ENCODE measurements at places on chromosomes 2 and 18.

GRCh38 chr2:196066291-196067087 is 2.1 kb downstream of the DNAH7 start:
- no peak for DNase-seq

- DNase-seq = no peak
Measured at GRCh38 chr2:199409759-199410529, 47.8 kb downstream of the SATB2 start.

DNA sequence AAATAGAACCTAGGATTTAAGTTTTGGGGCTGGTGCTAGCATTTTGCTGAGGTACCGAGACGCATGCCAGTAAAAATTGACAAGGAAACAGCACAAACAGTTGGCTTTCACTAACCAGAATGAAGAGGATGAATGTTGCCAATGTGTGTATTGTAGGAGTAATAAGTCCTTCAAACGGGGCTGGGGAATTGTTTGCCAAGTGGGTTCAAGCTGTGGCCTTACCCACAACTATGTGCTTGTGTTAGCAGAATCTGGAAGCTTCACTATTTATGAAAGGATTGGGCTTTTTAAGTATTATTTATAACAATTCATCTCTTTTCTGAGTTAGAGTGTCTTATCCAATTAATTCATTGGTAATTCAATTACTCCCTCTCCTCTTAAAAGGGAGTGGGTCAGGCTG is 15.0 kb upstream of the KIF5C start:
- no peak for DNase-seq

GRCh38 chr2:240189686-240190085 is 49.2 kb upstream of the OTOS start:
- DNase-seq = no peak
